ENCODE measurements at places on chromosomes 2 and 18.

- no peak for DNase-seq
- peak overlapping the region; percentile 3 for H3K27ac ChIP-seq
- H3K4me1 ChIP-seq: peaks cover 16% of the 10 kb centered on the region
- peaks cover 2% of the 10 kb centered on the region for H3K36me3 ChIP-seq
- no peak overlapping the region for H3K4me3 ChIP-seq
These were observed 9.6 kb downstream of the CYB5A start for GRCh38 chr18:74281980-74282754.

DNA sequence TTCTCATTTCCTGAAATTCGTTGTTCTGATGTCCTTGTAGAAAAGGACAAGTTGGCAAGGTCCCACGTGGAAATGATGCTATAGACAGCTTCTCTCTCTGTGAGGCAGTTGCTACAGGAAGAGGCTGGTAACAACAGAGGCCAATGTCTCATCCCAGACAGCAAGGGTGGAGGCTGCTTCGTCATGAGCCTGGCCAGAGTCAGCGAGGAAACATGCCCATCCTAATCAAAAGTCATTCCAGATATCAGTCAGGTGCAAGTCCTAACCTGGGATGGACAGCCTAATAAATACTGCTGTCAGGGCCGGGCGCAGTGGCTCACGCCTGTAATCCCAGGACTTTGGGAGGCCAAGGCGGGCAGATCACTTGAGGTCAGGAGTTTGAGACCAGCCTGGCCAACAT lies 6.4 kb upstream of the SMAD7 start:
- H3K36me3 ChIP-seq: no peaks in the 10 kb centered on the region
- H3K4me3 ChIP-seq: no peak overlapping the region
- no peak for DNase-seq

DNA sequence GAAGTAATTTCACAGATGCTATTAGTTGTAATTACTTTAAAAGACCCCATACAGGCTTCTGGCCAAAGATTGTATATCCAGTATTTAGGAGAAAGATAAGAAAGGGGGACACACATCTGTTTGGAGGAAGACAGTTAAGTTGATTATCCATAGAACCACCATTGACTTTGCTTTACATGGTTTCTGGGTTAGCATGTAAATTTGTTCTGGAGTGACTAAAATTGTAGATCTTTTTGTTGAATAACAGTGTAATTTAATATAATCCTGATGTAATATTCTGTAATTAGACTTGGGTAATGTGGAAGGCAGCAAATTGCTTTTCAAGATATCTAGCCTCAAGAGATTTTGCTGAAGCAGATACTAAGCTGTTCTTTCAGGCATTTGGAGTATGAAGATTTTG lies 17.2 kb downstream of the COMMD1 start:
- DNase-seq: no peak
- H3K4me1 ChIP-seq: no peaks in the 10 kb centered on the region
- no peaks in the 10 kb centered on the region for H3K27me3 ChIP-seq
- peaks cover 4% of the 10 kb centered on the region for H3K36me3 ChIP-seq
- no peak overlapping the region for H3K27ac ChIP-seq
- H3K4me3 ChIP-seq: no peak overlapping the region

GRCh38 chr2:172545408-172546075 lies 10.3 kb upstream of the PDK1 start:
- no peak for DNase-seq
- no peaks in the 10 kb centered on the region for H3K27me3 ChIP-seq
- no peak overlapping the region for H3K27ac ChIP-seq

- no peaks in the 10 kb centered on the region for H3K4me1 ChIP-seq
- H3K36me3 ChIP-seq: no peaks in the 10 kb centered on the region
- no peaks in the 10 kb centered on the region for H3K27me3 ChIP-seq
- DNase-seq: no peak
- no peak overlapping the region for H3K27ac ChIP-seq
These were observed 12.5 kb downstream of the SNORC start for GRCh38 chr2:232882505-232883115.

GRCh38 chr18:13382366-13382953 lies 163.9 kb downstream of the LDLRAD4 start:
- DNase-seq: peak; percentile 34
- peak overlapping the region; percentile 98 for H3K27ac ChIP-seq
- H3K36me3 ChIP-seq: peaks cover 3% of the 10 kb centered on the region
- H3K4me1 ChIP-seq: peaks cover 71% of the 10 kb centered on the region

DNA sequence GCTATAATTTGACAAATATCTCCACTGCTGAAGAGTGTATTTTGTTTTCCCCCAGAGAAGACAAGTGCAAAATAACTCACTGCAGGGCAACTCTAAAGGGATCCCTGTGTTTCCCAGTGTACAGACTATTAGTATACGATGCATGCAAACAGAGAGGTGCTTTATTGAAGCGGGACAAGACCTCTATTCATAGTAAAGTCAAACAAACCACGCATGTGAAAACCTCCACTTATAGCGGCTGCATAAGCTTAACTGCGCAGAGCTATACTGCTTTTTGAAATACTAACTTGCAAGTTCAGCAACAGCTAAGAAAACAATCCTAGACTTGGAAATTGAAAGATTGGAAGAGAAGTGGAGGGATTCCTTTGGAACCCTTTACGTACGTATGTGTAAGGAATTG lies 15.6 kb downstream of the RNF144A start:
- no peaks in the 10 kb centered on the region for H3K27me3 ChIP-seq
- no peak overlapping the region for H3K27ac ChIP-seq
- no peak overlapping the region for H3K4me3 ChIP-seq
- H3K4me1 ChIP-seq: peaks cover 69% of the 10 kb centered on the region
- peaks cover 27% of the 10 kb centered on the region for H3K36me3 ChIP-seq
